ENCODE measurements at places on chromosomes 7 and 10. TPM values are rescaled to one million over a fixed set of nuclear protein-coding genes. Genes with fewer than 3 reads are reported as not detected.

DNA sequence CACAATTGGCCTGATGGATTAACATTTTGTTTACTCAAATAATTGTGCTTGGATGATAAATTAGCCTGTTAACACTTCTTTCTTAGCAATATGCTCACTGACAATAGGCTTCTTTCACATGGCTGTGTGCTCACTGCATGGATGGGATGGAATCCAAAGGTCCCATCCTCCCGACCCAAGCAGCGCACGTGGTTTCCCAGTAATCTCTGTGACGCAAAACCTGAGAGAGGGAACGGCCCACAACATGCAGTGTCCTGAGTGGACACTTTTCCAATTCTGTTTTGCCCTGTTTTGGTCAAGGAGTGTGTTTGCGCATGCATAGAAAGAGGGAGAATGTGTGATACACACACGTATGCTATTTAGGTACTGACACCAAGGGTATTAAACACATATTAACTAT is 42.1 kb upstream of the RASGEF1A start:
- DNase-seq: no peak

DNA sequence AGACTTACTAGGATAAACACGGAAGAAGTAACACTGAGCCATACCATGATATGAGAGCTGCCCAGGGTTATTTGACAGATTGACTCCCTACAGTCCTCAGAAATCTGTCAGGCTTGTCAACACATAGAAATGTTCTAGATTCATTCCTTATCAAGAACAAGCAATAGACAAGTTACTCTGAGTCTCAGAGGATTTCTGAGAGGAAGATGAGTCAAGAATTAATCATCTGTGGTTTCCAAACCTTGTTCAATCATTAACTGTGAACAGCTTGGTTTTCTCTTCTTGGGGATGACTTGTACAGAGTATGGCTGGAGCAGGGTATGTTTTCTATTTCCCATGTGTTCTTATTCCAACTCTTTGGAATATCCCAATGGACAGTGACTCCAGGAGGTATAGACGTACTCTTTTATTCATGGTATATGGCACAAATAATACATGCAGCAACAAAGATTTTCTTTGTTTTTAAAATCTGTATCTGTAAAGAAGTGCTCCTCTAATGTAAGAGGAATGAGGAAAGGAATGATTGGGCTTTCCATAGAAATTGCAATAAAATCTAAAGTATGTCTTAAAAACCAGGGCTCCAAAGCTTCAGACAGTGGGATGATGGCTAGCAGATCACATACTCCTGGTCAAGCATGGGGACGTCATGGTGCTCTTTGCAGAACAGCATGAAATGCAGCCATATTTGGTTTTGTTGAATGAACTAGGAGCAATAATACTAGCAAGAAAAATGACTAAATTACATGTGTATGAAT is 11.9 kb upstream of the SFR1 start:
- no peak for DNase-seq

GRCh38 chr7:158133515-158134271 is 453.9 kb downstream of the PTPRN2 start:
- DNase-seq: no peak

DNA sequence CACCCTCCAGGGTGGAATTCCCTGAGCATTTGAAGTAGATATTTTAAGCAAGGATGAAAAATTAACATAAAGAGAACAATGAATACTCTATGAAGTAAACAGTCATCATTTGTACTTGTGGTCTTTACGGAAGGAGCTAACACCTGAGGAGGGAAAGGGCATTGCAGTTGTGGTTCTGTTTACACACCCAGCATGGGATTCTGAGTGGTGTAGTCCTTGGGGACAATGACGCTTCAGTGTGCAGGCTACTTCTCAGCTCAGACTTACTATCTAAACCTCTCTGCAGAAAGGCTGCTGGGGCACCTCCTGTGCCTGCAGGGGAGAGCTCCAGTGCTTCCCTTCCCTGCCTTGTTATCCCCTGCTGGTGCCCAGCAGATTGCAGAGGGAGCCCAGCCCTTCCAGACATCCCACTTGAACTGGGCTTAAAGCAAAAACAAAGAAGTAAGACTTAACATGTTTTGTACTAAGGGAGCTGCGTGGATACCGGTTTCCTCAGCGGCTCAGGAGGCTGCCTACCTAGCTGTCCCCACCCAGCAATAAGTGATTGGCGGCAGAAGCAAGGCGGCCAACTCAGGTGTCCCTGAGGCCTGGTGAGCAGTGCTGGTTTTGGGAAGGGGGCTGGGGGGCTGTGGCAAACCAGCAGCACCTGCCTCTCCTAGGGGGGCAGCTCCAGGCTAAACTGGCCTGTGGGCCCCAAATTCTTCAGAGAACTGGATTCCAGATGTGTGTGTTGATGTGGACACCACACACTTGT is 89.1 kb downstream of the CELF2 start:
- no peak for DNase-seq

- DNase-seq: no peak
These were observed 135.7 kb downstream of the LCOR start for GRCh38 chr10:96967847-96968246.

DNA sequence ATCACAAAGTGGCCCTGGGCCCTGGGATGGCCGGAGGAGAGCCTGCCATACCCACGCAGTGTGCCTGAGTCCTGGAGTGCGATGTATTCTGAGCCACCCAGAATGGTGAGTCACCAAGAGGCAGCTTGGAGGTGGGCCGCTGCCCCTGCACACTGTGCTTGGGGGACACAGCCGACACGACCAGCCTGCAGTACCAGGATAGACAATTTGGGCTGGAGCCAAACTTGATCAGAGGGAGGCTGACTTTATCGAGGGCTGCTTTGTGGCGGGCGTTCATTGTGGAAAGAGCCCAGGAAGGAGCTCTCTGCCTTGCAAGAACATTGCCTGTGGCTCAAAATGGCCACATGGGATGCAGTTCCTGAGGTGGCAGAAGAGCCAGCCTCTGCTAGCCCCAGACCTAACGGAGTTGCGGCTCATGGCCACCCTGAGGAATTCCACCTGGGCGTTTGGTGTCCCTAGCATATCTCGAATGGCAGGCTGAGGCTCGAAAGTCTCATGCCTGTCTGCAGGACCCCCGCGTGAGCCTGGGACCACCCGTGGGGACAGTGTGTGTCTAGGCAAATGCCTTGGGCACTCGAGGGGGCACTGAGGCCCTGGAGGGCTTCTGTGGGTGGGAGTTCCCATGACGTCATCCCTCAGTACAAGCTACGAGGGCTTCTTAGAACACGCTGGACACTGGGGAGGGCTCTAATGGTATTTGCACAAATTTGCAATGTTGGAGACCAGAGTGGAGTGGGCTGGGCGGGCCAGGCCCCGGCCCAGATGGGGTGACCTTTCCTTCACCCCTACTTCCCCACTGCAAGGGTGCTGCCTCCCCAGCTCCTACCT is 79.7 kb downstream of the LHPP start:
- no peak for DNase-seq

- DNase-seq: no peak
These were observed 126.5 kb downstream of the DOCK4 start for GRCh38 chr7:112079673-112080072.

GRCh38 chr10:37975401-37975991 is 951 bp downstream of the ZNF25 start:
- no peak for DNase-seq

GRCh38 chr10:122878799-122879338 is 512 bp downstream of the FAM24B start:
- no peak for DNase-seq

- no peak for DNase-seq
These were observed 235.7 kb downstream of the AUTS2 start for GRCh38 chr7:69833964-69834363.

GRCh38 chr7:133775201-133775600 is 351.9 kb upstream of the LRGUK start:
- no peak for DNase-seq

The HOGA1 gene
- total RNA-seq: 2.6 TPM

The KCNIP2 gene
- total RNA-seq: 1.1 TPM

The LRRD1 gene
- not detected for total RNA-seq

The TMEM26 gene
- total RNA-seq: not detected

The MKX gene
- total RNA-seq: 15.8 TPM

Measured in ascending aorta (tissue), 2 donors.